ENCODE measurements at places on chromosomes 6 and 20.

DNA sequence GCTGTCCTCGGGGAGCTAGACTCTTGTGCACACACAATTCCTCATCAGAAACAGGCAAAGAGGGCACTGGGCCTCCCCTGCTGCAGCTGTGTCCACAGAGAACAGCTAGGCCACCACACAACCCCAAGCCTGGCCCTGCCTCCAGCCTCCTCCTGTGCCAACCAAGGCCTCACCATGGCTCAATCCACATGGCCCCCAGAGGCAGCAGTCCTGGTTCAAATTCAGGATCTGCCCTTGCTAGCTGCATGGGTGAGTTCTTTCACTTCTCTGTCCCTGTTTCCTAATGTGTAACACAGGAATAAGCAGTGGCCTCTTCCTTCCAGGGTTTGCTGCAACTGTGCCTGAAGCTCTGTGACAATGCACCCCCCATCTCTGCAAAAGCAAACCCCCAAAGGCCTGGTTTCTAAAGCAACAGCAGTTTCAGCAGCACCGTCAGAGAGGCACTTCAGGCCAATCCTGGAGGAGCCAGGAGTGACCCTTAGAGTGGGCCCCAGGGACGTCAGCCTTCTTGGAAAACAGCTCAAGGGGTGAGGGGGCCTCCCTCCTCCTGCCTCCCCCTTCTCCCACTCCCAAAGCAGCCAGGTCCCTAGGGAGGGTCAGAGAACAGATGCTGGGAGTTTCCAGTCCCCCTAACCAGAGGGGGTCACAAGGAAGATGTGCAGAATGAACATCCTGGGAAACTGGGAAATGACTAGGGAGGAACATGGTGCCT lies 2.2 kb downstream of the ADISSP start:
- DNase-seq = no peak

GRCh38 chr6:132936646-132937045 lies 122.3 kb downstream of the RPS12 start:
- no peak for DNase-seq

DNA sequence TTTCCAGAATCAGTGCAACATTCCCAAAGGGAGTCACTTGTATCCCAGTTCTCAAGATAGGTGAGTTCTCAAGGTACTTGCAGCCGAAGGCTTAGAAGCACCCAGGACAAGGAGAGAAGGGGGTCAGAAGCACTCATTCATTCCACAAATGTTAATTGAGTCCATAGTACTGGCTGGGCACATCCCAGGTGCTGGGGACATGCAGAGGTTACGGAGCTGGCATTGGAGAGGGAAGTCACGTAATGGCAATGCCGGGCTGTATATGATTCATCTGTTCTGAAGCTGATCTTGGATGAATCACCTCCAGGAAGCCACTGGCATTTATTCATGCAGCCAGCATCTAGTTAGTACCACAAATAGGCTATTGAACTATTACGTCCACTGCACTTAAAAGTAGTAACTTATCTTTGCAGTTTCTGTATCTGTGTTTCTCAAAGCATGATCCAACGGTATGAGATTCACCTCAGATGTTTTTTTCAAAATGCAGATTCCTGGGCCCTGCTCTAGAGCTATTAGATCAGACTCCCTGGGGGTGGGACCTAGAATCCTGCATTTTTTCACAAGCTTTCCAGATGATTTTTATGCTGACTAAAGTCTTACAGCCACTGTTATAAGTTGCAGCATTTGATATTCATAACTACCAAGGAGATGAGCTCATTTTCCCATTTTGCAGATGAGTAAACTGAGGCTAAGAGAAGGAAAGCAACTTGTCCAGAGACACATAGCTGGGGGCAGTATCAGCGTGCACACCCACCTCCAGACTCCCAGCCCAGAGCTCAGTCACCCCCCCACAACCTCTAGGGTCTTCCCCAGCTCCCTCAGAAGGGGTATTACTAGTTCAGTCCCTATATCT lies 44.1 kb upstream of the ID1 start:
- no peak for DNase-seq

DNA sequence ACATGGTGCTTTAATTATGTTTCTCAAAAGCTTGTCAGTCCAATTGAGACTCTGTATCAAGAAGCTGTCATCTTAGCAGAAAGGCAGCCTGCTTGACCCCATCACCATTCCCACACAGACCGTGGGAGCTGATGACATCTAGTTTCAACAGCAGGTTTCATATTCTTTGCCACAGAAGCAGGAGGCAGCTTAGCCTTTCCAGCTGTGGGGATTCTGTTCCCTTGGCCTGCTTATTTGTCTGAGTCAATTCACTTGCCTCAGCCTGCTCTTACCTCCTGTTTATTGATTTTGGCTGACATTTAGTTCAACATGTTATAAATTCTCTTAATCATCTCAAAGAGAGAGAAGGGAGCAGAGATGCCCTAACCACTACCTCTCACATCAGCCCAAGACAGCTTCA lies 527.7 kb downstream of the ADGRB3 start:
- DNase-seq = no peak

DNA sequence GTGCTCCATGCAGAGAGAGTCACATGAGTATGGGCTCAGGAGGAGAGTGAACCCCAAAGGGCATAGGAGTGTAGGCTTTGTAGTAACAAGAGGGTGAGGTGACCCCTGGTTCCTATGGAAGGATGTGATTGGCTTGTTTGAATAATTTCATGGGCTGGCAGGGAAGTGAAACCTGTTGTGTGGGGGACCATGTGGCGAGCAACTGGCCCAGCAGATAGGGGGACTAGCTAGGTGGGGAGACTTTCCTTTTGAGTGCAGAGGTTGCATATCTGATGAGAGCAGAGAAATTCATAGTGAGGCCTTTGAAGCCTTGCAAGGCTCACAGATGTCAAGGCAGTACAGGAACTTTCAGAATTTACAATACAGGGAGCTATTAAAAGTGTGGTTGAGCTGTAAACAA lies 247.9 kb upstream of the SLC35B3 start:
- no peak for DNase-seq

DNA sequence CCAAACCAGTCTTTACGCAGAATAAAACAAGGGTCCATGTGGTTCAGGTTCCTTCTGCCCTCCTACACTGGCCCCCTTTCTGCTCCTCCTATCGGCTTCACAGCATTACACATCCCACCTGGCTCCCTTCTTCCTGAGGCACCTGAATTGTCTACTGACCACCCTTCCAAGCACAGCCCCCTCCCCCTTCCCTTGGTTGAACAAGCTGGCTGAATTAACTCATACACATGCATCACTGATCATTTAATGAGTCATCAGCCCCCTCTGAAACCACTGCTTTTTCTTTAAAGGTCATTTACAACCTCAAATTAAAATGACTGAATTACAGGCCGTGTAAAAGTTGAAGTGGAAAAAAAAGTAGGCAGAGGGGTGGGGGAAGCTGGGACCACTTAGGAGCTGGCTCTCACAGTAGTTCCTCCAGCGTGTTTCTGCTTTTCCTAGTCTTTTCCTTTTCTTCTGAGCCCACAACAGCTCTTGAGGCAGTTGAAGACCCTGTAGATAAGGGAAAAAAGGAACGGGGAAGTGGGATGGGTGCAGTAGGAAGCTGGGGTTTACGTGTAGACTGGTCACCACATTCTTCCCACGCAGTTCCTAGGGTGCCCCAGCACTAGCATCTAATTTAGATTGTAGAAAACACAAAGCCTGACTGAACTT lies 67.6 kb downstream of the FYN start:
- DNase-seq = peak; percentile 75

DNA sequence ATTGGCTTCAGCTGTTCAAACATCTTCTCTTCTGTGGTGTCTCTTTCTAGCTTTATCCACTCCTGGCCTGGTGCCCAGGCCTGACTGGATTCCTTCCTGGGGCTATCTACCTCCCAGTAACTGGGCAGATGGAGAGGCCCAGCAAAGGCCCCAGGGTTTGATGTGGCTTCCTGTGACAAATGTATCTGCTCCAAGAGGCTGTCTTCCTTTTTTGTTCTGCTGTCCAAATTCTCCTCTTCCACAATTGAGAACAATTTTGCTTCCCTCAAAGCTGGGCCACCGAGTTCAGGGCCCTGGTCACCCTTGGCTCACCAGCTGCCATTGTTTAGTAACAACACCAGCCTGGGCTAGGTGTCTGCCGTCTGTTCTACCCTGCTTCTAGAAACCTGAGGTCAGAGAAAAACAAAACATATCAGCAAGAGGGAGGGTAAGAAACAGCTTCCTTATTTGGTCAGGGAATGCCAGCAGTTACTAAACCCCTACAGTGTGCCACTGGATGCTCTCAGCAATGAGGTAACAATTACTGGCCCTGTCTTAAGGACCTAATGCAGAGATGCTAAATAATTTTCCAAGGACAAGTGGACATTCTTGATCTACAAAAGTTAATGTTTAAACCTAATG lies 3.9 kb downstream of the ZFP57 start:
- no peak for DNase-seq

All from natural killer cell treated with Interleukin-12 subunit alpha and Interleukin-12 subunit beta and Interleukin-15 and Interleukin-18, amount 100 ng/mL, for 72 hours (primary cell).